ENCODE measurements at places on chromosomes 6 and 20.

DNA sequence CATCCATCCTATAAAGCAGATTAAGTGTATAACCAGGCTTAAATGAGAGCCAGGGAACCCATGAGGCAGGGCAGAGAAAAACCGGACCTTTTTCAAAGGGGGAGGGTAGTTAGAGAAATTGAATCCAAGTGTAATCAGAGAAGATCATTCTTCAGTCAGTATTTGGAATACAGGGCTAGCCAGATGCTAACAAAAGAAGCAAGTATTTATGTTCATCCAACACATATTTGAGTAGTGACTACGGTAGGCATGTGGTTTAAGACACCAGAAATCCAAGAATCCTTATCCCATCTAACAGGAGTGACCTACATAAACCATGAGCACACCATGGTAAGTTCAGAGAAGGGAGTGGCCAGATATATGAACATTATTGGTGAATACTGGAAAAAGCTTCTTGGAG is 46.8 kb upstream of the FAM83C start:
- no peak for DNase-seq

DNA sequence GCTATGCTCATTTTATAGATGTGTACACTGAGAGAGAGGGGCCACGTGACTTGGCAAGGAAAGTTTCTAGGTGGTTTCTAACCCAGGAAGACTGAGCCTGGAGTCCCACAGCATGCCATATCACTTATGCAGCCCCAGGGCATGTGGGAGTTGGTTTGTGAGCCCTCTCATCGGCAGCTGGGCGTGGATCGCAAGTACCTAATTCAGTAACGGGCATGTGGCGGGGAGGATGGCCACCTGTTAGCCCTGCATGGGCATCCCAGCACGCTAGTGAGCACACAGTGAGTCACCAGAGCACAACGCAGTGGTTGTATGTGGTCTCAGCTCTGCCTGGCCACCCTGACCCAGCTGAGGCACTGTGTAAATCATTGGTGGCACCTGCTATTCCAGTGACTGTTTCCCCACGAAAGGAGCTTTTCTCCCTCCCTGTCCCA is 88.3 kb downstream of the NINL start:
- DNase-seq, result no peak

DNA sequence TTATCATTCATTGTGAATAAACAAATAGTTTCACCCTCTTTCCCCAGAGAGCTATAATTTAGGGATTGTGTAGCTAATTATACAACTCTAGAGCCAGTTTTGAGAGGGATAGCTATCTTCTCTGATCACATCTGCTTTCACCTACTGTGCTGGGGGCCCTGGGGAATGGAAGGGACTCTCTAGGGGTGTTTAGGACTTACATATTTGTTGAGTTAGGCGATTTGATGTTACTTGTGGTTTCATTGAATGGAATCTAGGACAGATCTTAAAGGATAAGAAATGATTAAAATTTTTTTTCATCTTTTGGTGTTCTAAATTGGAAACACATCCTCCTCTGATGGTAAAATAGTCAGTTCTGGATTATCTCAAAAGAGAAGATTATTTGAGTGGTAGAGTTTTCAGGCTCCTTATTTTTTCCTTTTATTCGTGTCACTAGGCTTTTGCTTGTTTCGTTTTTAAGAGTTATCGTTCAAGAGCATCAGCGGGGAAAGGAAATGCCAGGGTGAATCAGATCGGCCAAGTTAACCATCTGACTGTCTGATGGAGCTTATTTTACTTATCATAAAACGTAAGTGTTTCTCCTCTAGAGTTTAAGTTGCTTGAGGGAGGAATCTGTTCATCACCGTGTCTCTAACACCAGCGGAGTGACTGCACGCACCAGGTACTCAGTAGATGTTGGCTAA is 236.7 kb downstream of the FARS2 start:
- DNase-seq, result no peak

DNA sequence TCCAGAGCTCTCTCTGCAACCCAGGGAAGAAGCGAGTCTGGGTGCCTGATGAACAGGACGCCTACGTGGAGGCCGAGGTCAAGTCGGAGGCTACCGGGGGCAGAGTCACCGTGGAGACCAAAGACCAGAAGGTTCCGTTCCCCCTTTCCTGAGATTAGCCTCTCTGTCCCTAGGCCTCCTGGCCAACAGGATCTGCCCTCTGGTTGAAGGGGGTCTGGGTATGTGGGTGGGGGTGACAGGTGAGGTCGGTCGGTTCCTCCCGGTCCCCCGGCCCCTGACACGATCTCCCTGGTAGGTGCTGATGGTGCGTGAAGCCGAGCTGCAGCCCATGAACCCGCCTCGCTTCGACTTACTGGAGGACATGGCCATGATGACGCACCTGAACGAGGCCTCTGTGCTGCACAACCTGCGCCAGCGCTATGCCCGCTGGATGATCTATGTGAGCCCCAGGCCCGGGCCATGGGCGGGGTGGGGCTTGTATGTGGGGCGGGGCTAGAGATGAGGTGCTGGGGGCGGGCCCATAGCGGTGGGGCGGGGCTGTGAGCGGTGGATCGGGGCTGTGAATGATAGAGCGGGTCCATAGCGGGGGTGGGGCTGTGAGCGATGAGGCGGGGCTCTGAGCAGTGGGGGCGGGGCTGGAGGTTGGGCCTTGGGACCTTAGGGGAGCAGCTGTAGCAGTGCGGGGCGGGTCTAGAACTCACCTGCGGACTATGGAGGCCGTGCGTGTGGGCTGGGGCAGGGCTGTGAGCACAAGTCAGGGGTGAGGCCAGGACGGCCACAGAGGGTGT is 23.9 kb downstream of the MYH7B start:
- DNase-seq, result no peak

GRCh38 chr6:31805939-31806469 is 762 bp downstream of the LSM2 start:
- DNase-seq, result no peak

DNA sequence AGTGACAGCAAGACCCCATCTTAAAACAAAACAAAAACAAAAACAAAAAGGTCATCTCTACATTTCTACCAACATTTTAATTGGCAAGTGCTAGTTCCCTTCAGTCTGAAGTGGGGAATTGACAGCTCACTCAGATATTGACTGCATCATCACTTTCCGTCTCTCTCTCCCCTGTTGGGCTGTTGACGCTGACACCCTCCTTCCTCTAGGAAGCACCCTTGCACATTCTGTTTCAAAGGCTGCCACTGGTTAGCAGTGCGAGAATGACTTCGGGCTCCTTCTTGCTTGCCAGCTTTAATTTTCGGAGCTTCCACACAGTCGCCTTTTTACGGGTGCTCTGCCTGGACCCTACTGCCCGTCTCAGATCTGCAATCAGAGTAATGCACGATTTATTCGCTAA is 96.6 kb upstream of the INSM1 start:
- DNase-seq, result no peak

- no peak for DNase-seq
Observed at GRCh38 chr6:118717106-118717505, 65.7 kb upstream of the CEP85L start.

DNA sequence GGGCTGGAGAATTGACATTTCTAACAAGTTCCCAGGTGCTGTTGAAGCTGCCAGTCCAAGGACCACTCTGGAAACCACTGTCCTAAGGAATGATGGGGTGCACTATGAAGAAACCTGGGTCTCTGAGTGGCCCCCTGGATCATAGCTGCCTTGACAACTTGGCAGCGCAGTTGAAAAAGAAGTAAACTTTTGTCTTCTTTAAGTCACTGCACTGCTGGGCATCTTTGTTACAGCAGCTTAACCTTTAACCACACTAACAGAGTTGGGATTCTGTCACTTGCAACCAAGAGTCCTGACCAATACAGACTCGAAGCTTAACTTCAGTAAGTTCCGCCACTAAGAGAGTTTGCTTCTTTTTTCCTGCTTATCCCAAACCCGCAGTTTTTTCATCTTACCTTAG is 8.5 kb upstream of the KCNK15 start:
- DNase-seq, result no peak

DNA sequence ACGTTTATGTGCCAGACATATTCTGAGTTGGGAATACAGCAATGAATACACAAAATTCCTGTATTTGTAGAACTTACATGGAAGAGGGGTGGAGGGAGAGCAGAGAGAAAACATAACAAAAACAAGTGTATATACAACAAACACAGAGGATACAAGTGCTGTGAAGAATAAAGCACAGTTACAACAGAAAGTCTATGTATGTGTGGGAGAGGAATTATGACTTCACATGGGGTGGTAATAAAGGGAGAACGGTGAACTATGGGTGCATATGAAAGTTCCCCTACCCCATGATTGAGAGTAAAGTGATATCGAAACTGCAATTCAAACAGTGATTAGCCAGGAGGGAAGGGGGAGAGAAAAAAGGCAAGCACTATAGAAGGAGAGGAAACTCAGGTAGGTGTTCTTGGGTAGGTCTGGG is 24.6 kb downstream of the HBS1L start:
- DNase-seq, result no peak

GRCh38 chr6:157265635-157266034 is 57.7 kb downstream of the TMEM242 start:
- DNase-seq, result no peak

DNA sequence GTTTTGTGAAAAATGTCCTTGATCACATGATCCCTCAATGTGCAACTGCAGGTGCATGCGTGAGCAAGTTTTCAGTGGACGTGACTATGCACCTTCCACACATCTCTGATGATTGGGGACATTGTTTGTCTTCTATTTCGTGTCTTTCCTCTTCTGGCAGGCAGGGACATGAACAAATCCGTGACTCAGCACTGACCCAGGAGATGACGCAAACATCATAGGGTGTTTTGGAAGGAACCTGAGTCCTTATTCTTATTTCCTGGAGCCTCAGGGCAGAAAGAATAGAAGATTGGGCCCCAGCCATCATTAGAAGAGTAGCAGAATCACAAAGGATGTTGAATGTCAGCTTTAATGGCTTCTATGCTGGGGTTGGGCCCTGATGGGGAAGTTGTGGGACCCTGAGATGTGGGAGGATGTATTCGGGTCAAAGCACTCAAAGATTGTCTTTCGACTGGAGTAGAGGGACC is 11.9 kb upstream of the SIRPD start:
- no peak for DNase-seq

- no peak for DNase-seq
Observed at GRCh38 chr20:16942756-16943155, 194.6 kb downstream of the OTOR start.

GRCh38 chr20:6008254-6008653 is 45.6 kb downstream of the LRRN4 start:
- DNase-seq, result no peak

DNA sequence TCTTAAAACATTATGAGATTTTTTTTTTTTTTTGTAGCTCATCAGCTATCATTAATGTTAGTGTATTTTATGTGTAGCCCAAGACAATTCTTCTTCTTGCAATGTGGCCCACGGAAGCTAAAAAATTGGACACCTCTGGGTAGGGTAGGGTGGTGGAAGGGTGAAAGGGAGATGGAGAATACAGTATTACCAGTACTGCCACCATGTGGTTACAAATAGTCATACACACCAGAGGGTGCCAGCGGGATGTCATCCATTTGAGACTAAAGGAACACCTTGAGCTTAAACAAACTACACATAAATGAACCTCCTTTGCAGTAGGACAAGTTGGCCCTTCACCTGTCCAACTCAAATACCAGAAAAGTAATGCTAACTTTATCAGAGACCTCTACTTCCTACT is 601.9 kb downstream of the HTR1B start:
- no peak for DNase-seq

DNA sequence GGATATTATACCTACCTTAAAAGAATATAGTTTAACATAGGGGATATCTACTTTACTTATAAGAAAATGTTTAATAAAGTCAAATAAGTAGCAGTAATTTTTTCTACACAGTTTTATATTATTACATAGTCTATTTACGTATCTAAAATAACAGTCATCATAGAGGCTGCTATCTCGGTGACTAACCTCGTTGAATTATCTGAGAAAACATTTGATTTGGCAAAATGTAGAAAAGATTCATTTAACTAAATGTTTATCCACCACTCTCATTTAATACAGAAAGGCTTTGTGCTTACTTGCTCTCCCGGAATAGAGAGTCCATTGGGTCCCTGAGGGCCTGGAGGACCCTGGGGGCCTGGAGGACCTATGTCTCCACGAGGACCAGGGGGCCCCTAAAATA is 103.6 kb downstream of the COL12A1 start:
- no peak for DNase-seq

- no peak for DNase-seq
Observed at GRCh38 chr6:73768558-73768957, 72.6 kb downstream of the CD109 start.

DNA sequence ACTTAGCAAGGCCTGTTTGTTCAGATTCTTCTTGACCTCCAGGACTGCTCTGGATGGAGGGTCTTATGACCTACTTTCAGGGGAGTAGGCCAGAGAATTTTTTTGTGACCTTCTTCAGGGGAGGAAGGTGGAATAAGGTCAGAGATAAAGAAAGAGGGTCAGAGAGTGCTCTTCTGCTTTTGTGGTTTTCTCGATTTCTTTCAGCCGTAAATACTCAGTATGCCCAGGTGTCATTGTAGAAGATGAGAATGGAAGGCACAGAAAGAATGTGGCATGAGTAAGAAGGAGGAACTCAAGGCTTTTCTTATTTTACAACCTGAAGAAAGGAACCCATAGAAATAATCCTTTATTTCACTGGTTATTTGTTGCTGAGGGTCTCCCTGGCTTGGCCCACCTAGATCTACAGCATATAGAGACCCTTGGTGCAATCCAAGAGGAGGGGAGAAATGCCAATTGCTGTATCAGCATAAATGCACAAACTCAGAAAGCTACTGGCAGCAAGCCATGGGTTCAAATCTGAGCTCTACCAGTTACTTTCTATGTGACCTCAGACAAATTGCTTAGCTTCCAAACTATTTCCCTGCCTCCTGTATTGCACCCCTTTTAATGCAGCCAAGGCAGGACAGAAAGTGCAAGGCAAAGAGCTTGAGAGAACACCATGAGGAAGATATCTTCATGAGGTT is 68.0 kb downstream of the OLIG3 start:
- no peak for DNase-seq

GRCh38 chr20:37411408-37412219 is 65.7 kb downstream of the SRC start:
- DNase-seq, result no peak

- DNase-seq, result no peak
Observed at GRCh38 chr6:80226699-80227098, 120.2 kb downstream of the BCKDHB start.

DNA sequence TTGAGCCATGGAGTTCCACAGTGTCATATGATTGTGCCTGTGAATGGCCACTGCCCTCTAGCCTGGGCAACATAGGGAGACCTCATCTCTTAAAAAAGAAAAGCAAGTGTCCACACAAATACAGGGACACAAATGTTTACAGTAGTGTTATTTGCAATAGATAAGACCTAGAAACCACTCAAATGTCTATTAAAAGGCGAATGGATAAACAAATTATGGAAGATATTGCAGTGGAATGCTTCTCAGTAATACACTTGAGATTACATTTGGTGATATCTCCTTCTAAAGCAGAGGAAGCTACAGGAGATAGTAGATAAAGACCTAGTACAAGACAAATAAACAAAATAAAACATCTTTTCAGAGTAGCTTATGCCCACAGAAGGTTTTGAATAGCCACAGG is 44.6 kb upstream of the ASCC3 start:
- DNase-seq, result no peak

DNA sequence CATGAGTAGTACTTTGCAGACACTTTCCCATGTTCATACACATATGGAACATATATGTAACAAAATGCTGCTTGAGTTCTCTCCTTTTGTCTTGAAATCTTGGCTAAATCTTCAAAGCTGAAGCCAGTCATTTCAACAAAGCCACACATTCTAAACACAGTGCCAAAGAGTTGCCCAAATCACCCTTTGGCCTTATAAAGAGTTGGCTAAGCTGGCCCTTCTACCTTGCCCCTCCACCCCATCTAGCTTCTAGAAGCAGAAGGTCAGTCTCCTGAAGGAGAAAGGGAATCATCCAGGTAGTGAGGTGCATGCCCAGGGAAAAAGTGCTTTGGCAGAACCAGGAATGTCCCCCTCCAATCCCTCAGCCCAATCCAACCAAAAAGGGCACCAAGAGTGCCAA is 58.3 kb downstream of the ALDH8A1 start:
- no peak for DNase-seq
